ENCODE measurements at places on chromosomes 3 and 15. TPM values are rescaled to one million over a fixed set of nuclear protein-coding genes. Genes with fewer than 3 reads are reported as not detected.

OSTN gene
- total RNA-seq, result not detected

- DNase-seq, result no peak
Measured at GRCh38 chr15:58171476-58172061, 33.4 kb downstream of the AQP9 start.

GRCh38 chr15:55784286-55784685, 41.3 kb upstream of the PRTG start:
- DNase-seq, result no peak

- no peak for DNase-seq
Measured at GRCh38 chr3:197365586-197365985, 67.2 kb upstream of the DLG1 start.

All from activated B cell treated with CpG ODN at 0.5 μM for 24 hours (primary cell).